ENCODE measurements at places on chromosomes 2 and 18.

GRCh38 chr18:54100920-54101470 is 123.5 kb downstream of the MBD2 start:
- no peak for DNase-seq

- no peak for DNase-seq
These were observed 101.2 kb upstream of the ALK start for GRCh38 chr2:30022444-30023071.

DNA sequence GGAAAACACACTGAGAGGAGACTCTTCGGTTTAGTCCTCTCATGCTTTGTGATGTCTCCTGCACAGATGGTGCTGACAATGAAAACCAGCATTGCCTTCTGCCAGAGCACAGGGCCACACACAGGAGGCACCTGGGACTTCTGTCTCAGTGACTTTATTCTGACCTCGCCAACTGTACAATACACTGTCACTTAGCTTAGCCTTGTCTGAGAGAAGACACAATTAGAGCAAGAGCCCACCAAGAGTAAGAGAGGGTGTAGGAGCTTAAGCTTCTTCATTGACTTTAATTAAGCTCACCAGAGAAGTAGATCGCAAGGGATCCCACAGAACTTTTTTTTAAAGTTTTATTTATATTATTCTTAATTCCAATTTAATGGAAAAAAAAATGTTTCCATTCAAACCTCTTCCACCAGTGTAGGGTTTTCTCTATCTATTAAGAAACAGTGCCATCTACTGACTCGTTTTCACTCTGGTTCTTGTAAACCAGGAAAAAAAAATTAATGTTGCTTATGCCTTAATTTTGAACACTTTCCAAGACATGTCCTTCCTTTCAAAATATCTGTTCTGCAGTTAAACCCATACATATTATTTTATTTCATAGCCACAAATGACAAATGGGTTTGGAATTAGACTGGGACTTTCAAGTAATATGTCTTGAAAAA is 42.4 kb upstream of the DDX18 start:
- DNase-seq: no peak

DNA sequence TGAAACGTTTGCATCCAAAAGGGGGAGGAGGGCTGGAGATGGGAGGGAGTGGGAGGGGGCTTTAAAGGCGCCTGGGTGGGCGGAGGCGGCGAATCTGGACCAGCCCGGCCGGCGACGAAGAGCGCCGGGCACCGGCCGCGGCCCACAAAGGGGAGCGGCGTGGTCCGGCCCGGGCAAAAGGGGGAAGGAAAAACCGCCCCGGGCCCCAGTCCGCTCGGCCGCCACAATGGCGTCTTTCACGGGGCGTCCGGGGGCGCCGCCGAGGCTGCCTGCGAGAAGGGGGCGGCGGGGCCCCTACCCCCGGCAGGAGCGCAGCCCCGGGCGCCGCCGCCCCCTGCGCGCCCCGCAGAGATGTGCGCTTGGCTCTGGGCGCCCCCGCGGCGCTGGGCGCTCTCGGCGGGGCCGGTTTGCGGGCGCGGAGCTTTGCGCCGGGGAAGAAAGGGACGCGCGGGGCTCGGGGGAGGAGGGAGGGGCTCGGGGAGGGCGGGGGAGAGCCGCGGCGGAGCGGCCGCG is 108.1 kb upstream of the KCTD1 start:
- DNase-seq: no peak

- no peak for DNase-seq
These were observed 128.7 kb upstream of the CD302 start for GRCh38 chr2:159926695-159927094.

GRCh38 chr18:74457043-74457724 is at the start of gene DIPK1C:
DIPK1C (minus strand) TSS chr18:74457308; CDS start chr18:74457259, 49 bp downstream.
- DNase-seq: peak; percentile 6

- DNase-seq: no peak
These were observed 19.9 kb upstream of the PLEKHH2 start for GRCh38 chr2:43616967-43617680.

DNA sequence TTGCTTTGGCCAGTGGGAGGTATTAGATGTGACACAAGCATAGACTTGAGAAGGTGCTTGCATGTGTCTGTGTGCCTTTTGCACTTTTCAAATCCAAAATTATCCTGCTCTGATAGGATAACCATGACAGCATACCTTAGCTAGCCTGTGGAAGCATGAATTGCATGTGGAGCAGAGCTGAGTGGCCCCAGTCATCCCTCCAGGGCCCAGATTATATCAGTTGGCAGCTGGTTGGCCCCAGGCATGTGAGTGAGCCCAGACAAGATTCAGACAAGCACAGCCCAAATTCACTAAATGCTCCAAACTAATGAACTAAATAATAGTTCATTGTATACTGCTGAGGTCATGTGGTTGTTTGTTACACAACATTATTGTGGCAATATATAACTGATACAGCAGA is 18.8 kb downstream of the TACR1 start:
- DNase-seq: no peak

- no peak for DNase-seq
These were observed 120.6 kb downstream of the PTRHD1 start for GRCh38 chr2:24672589-24672988.

DNA sequence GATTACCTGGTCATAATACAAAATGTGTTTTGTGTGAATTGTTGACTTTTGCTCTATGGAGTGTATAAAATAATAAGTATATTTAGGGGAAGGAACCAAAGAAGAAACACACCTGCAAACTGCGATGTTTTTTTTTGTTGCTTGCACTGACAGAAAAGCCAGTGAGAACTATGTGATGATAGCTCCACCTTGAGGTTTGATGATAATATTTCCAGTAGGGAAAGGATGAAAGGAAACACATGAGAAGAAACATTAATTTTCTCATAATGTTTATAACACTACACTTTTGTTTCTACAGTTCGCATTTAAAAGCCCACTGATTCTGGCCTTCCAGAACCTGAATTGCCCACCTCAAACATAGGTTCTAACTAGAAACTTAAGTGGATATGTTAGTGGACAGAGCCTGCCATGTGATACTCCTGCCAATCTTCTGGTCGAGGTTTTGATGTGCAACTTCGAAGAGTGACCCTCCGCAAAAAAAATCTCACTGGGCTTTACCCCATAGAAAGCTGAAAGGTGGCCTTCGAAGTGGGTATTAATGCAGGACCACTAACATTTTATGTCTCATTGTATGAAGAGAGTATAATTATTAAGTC is 476.4 kb upstream of the SPHKAP start:
- DNase-seq: no peak

- no peak for DNase-seq
These were observed 52.6 kb downstream of the TRIP12 start for GRCh38 chr2:229869226-229869625.

- no peak for DNase-seq
These were observed 65.4 kb upstream of the ASAP2 start for GRCh38 chr2:9141091-9141667.

DNA sequence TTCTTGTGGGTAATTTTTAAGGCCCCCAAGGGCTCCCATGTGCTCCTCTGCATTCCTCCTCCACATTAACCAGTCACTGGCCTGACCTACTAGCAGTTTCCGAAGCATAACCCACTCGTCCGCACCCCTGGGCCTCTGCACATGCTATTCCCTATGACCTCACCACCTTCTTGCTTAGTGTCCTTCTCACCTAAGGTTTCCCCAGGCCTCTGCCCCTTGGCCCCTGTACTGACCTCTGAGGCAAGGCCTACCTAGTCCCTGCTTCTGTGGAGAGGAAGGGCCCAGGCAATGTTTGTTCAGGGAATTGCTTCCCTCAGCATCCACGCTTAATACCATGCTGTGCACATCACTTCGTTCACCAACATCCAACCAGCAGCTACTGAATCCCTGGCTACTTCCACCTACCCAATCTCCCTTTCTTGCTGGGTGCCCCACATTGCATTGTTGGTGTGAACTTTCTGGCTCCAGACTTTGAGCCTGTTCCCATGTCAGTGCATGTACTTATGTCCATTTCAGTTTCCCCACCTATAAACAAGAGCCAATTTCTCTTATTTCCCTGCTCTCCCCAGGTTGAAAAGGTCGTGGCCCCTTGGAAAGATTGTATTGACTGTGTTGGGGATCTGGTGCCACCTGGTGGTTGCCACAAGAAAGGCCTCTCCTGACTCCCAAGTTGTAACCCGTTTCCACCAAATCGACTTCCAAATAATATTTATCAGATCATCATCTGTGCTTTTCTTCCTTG is 19.2 kb upstream of the TMEM177 start:
- DNase-seq: peak; percentile 22

GRCh38 chr2:13682540-13683272 is 949.8 kb upstream of the LRATD1 start:
- no peak for DNase-seq

- no peak for DNase-seq
These were observed 16.3 kb downstream of the CAPG start for GRCh38 chr2:85393836-85394235.

GRCh38 chr2:213627835-213628460 is 343.7 kb downstream of the SPAG16 start:
- no peak for DNase-seq

GRCh38 chr2:241641631-241642030 is 4.1 kb downstream of the ATG4B start:
- DNase-seq: no peak

- DNase-seq: no peak
These were observed 77.6 kb downstream of the EPC2 start for GRCh38 chr2:148721991-148722777.

- DNase-seq: no peak
These were observed 513.8 kb upstream of the POU3F3 start for GRCh38 chr2:104340162-104340561.

GRCh38 chr2:169110916-169111315 is 41.6 kb downstream of the DHRS9 start:
- DNase-seq: no peak

- no peak for DNase-seq
These were observed 31.0 kb downstream of the SNORC start for GRCh38 chr2:232900811-232901735.

- DNase-seq: no peak
These were observed 97.3 kb downstream of the ARL6IP6 start for GRCh38 chr2:152815634-152816257.

GRCh38 chr2:105739426-105739825 is 5.3 kb upstream of the NCK2 start:
- DNase-seq: no peak

- DNase-seq: no peak
These were observed 17.1 kb downstream of the PRKD3 start for GRCh38 chr2:37307500-37307899.

DNA sequence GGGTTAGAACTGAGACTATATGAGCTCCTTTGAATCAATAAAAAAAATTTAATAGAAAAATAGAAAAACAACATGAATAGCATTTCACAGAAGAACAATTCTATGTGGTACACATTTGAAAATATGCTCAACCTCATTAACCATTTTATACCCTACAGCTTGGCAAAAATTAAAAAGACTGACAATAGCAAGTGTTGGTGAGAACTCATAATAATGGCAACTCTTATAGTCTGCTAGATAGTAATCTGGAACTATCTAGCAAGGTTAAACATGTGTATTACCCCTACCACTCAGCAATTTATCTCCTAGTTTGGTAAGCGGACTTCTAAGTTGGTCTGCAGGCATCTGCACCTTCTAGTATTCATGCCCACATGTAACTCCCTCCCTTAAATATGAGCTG is 67.8 kb downstream of the CYBRD1 start:
- no peak for DNase-seq

GRCh38 chr2:237057893-237058300 is 27.8 kb upstream of the COPS8 start:
- DNase-seq: no peak

DNA sequence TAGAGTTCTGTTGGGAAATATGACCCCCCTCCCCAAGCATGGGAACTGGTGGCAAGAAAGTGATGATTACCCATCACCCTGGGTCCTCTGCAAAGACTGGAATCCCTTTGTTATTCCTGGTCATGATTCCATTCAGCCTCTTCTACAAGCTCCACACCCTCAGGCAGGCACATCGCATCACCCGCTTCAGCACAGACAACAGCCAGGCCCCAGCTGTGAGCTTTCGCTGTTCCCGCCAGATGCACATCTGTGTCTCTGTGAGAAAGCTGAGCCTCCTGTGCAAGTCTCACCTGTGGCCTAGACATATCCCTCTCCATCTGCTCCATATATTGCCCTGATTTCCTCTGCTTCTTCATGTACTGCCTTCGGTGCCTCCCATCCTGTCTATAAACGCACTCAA is 368.0 kb upstream of the RAB6C start:
- no peak for DNase-seq

- no peak for DNase-seq
These were observed 735.2 kb downstream of the MBD2 start for GRCh38 chr18:53489266-53489665.

DNA sequence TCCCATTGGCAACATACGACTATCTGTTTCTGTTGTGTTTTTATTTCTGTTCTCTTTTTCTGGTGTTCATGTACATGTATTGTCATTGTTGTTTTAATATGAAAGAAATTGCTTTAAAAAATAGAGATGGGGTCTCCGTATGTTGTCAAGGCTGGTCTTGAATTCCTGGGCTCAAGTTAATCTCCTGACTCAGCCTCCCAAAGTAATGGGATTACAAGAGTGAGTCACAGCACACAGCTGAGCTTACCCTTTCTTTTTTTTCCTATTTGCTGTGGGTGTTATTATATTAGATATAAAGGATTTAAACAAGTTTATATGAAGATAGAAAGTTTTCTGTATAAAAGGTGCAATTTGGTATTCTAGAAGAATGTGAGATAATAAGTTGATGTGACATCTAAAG is 554.6 kb downstream of the DSC3 start:
- DNase-seq: no peak

- DNase-seq: no peak
These were observed 132.8 kb upstream of the SP5 start for GRCh38 chr2:170582313-170582712.

DNA sequence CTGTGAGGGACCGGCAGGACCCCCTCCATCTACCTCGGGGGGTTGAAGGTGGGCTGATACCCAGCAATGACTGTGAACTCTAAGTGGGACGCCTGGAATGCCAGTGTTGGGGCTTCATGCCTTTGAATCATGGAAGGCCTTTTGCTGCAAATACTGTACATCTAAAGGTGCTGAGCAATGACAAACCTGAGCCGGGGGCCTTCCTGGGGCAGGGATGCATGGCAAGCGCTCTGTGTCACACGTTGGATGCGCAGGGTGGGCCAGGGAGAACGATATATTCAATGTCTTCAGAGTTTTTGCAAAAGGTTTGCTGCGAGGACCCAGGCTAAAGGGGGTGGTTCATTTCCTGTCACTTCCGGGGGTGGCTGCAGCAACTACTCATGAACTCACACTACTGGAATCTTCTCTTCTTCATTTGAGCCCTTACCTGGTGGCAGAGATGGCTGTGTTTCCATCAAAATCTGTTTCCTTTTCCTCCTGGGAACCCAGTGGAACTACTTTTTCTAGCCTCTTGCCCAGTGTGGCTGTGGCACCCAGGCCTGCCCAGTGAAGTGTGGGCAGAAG is 24.1 kb upstream of the INHBB start:
- DNase-seq: no peak

DNA sequence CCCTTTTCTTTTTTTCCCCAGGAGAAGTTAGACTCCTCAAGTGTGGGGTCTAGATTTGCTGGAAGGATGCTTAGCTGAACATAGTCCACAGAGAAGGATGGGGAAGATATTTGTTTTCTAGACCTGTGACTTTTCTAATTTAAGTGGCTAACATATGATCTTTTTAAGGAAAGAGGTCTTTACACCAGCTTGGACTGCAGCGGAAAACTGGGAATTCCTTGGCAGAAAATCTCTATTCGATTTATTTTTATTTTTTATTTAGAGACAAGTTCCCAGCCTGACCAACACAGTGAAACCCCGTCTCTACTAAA is 148.4 kb downstream of the MYCN start:
- no peak for DNase-seq
